ENCODE measurements at places on chromosomes 11 and 22.
A peak's percentile ranks its signal among the peaks of the same experiment; 100 is the strongest.

- H3K4me1 ChIP-seq = no peaks in the 10 kb centered on the region
- H3K27me3 ChIP-seq = no peaks in the 10 kb centered on the region
These were observed 123.3 kb upstream of the CCDC90B start for GRCh38 chr11:83409476-83409875.

DNA sequence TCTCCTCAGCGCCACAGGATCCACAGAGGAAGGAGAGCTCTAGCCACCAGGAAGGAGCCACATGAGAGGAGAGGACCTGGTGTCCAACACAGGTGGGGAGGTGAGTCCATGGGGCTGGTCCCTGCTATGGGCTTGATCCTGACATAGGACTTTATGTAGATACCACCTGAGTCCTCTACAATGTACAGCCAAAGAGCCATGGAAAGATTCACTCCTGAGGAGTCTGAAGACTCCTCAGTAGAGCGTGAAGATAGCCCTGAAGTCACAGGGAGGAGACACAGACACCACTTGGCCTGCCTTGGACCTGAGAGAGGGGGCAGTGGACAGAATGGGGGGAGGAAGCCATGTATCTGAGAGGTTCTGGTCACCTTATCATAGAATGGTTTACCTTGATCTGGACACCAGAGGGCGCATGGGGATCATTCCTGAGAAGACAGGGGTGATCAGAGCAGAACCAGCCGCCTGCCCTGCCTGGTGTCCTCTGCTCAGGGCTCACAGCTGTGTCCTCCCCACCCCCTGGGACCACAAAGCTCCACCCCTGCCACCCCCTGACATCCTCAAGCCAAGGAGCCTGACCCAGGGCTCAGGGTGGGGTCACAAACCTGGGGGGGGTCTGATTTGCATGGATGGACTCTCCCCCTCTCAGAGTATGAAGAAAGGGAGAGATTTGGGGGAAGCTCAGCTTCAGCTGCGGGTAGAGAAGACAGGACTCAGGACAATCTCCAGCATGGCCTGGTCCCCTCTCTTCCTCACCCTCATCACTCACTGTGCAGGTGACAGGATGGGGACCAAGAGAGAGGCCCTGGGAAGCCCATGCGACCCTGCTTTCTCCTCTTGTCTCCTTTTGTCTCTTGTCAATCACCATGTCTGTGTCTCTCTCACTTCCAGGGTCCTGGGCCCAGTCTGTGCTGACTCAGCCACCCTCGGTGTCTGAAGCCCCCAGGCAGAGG is 77.0 kb downstream of the ZNF280B start:
- H3K4me1 ChIP-seq = no peaks in the 10 kb centered on the region
- peak; percentile 71 for DNase-seq
- no peaks in the 10 kb centered on the region for H3K27me3 ChIP-seq
- H3K27ac ChIP-seq = no peak overlapping the region
- no peaks in the 10 kb centered on the region for H3K36me3 ChIP-seq
- H3K4me3 ChIP-seq = no peak overlapping the region

GRCh38 chr22:47276450-47276820 is 514.0 kb downstream of the TBC1D22A start:
- H3K4me3 ChIP-seq = no peak overlapping the region
- no peak for DNase-seq
- H3K4me1 ChIP-seq = no peaks in the 10 kb centered on the region
- H3K27ac ChIP-seq = no peak overlapping the region

- H3K27me3 ChIP-seq = no peaks in the 10 kb centered on the region
- H3K4me1 ChIP-seq = no peaks in the 10 kb centered on the region
- no peak overlapping the region for H3K27ac ChIP-seq
These were observed 188.5 kb upstream of the CARD18 start for GRCh38 chr11:105328061-105328460.

DNA sequence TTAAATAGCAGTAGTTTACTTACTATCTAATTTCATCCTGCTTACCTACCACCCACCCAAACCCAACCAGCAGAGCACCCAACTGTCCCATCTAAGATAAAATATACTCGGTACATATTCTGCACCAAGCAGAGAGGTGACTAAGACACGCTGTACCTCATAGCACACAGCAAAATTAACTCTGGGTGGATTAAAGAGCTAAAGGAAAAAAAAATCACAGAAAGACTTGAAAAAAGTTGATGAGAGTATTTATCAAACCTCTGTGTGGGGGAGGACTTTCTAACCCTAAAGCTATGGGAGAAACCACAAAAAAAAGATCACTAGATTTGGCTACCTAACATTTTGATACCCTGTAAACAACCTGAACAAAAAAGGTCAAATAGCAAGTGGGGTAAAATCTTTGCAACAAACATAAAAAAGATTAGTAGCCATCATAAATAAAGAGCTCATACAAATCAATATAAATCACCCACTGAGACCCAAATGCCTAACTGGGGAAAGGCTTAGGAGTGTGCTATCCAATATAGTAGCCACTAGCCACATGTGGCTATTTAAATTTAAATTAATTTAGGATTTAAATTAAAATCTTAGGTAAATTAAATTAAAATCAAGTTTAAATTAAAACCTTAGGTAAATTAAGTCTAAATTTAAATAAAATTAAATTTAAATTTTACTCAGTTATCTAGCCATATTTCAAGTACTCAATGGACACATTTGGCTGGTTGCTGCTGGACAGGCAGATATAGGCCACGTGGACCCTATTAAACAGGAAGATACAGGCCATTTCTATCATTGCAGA is 25.6 kb upstream of the CD5 start:
- H3K27ac ChIP-seq = no peak overlapping the region
- DNase-seq = no peak
- no peaks in the 10 kb centered on the region for H3K4me1 ChIP-seq
- H3K36me3 ChIP-seq = no peaks in the 10 kb centered on the region
- no peak overlapping the region for H3K4me3 ChIP-seq
- peaks cover 5% of the 10 kb centered on the region for H3K27me3 ChIP-seq

DNA sequence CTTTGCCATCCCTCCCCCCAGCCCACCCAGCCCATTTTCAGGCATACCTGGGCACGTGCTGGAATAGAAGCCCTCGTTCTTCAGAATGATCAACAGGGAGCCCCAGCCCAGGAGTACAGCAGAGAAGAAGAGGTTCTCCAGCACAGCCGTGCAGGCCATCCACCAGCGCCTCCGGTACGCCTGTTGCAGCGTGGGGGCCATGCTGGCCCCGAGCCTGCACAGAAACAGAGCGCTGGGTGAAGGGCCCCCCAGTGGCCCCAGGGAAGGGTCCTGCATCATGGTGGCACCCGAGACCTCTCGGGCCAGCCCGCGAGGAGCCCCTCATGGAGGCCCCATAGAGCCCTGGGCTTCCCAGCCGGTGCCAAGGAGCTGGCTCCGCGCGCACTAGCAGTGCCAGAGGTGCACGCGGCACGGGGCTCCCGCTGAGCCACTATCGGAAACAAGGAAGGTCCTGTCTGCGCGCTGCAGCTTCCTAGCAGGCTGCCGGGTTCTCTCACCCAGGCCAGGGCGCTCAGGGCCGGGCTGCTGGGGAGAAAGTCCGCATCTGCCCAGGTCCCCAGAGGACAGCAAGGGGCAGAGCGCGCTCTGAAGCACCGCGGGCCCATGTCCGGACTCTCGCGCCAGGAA is 1.5 kb downstream of the SLC43A1 start:
- H3K4me1 ChIP-seq = peaks cover 28% of the 10 kb centered on the region
- peak overlapping the region; percentile 97 for H3K4me3 ChIP-seq
- H3K36me3 ChIP-seq = no peaks in the 10 kb centered on the region

- no peak for DNase-seq
- peaks cover 18% of the 10 kb centered on the region for H3K4me1 ChIP-seq
- H3K4me3 ChIP-seq = no peak overlapping the region
- no peaks in the 10 kb centered on the region for H3K36me3 ChIP-seq
- H3K27ac ChIP-seq = no peak overlapping the region
These were observed 4.5 kb downstream of the PRDM11 start for GRCh38 chr11:45150943-45151342.

DNA sequence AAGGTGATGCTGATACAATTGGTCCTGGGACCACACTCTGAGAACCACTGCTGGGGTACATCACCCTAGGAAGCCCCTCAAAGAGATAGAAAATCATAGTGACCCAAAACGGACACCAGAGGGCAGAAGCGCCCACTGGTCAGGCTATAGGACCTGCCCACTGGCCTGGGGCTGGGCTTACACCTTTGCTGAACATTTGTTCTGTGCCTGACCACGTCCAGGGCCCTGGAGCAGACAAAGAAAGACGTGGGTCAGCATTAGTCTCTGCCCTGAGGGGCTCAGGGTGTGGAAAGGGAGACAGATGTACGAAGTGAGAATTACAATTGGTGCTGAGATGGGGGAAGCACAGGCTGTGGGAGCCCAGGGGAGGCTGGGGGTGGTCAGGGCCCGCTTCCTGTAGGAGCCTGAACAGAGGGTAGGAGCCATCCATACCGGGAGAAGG is 14.4 kb upstream of the SERPINH1 start:
- no peaks in the 10 kb centered on the region for H3K36me3 ChIP-seq
- no peak overlapping the region for H3K27ac ChIP-seq
- H3K4me3 ChIP-seq = no peak overlapping the region
- no peaks in the 10 kb centered on the region for H3K4me1 ChIP-seq

- H3K4me1 ChIP-seq = peaks cover 31% of the 10 kb centered on the region
- DNase-seq = peak; percentile 94
- H3K36me3 ChIP-seq = peaks cover 45% of the 10 kb centered on the region
- peak within 1 kb of the TSS; percentile 94 for H3K27ac ChIP-seq
- no peaks in the 10 kb centered on the region for H3K27me3 ChIP-seq
- peak within 1 kb of the TSS; percentile 80 for H3K4me3 ChIP-seq
These were observed at the start of gene MED17 for GRCh38 chr11:93784145-93784934. MED17 (plus strand) TSS chr11:93784282; CDS start chr11:93784514, 232 bp downstream.

GRCh38 chr11:121773076-121773475 is 320.3 kb upstream of the SORL1-AS1 start:
- peaks cover 17% of the 10 kb centered on the region for H3K27me3 ChIP-seq
- no peak overlapping the region for H3K4me3 ChIP-seq
- no peaks in the 10 kb centered on the region for H3K4me1 ChIP-seq
- no peak overlapping the region for H3K27ac ChIP-seq
- no peak for DNase-seq
